ENCODE measurements at places on chromosomes 4 and X. TPM values are rescaled to one million over a fixed set of nuclear protein-coding genes. Genes with fewer than 3 reads are reported as not detected.

DNA sequence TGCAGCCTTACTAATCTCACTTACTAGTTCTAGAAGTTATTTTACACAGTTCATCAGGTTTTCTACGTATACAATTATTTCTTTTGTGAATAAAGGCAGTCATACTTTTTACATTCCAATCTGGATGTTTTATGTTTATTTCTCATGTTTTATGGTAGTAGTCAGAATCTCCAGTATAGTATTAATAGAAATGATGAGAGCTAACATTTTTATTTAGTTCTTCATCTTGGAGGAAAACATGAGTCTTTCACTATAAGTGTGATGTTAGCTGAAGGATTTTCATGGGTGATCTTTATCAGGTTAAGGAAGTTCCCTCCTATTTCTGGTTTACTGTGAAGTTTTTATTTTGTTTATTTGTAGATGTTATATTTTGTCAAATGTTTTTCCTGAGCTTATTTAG lies 256.1 kb upstream of the GIMD1 start:
- no peaks in the 10 kb centered on the region for H3K36me3 ChIP-seq
- no peak overlapping the region for H3K27ac ChIP-seq
- H3K27me3 ChIP-seq: no peaks in the 10 kb centered on the region
- no peak for DNase-seq

DNA sequence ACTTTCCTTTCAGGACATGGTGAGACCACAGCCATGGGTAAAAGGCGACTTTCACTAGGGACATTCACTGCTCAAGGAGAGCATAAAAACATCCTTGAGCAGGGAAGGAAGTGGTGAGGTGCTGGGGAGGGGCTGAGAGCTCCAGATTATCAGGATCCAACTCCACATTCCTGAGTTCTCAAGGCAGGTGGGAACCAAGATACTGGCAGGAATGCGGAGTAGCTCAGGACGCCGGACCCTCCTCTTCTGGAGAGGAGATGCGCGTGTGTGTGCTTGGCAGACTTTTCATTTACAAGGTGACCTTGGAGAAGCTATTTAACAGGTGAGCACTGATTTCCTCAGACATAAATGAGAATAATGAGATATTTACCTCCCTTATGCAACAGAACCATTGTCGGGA lies 41.3 kb upstream of the TXK start:
- no peaks in the 10 kb centered on the region for H3K36me3 ChIP-seq
- no peak overlapping the region for H3K4me3 ChIP-seq
- no peaks in the 10 kb centered on the region for H3K4me1 ChIP-seq
- DNase-seq: no peak

PF4V1 gene
- not detected for total RNA-seq

- no peaks in the 10 kb centered on the region for H3K27me3 ChIP-seq
- H3K4me3 ChIP-seq: no peak overlapping the region
- DNase-seq: no peak
- H3K36me3 ChIP-seq: no peaks in the 10 kb centered on the region
These were observed 10.6 kb downstream of the TMEM156 start for GRCh38 chr4:39021631-39022030.

DNA sequence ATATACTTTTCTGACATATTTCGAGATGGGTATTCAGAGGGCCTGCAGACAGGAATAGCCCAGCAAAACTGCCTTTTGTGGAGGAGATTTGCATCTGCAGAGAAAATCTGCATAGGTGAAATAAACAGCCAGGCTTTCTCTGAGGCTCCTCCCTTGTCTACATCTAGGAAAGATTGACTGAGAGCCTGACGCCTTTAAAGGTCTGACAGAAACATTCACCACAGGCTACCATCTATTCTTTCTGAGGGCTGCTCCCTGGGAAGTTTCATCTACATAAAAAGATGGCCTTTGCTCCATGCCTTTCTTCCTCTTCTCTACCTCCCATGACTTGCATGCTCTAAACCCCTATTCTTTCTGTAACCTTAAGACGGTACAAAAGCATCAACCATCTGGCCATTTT lies 55.0 kb upstream of the AP1S2 start:
- H3K27me3 ChIP-seq: no peaks in the 10 kb centered on the region
- H3K36me3 ChIP-seq: no peaks in the 10 kb centered on the region
- no peak overlapping the region for H3K27ac ChIP-seq
- DNase-seq: no peak
- H3K4me1 ChIP-seq: no peaks in the 10 kb centered on the region

PNMA6F gene
- not detected for total RNA-seq

GRCh38 chrX:143536176-143536575 lies 18.9 kb upstream of the SPANXN3 start:
- no peaks in the 10 kb centered on the region for H3K27me3 ChIP-seq
- no peaks in the 10 kb centered on the region for H3K36me3 ChIP-seq
- no peak overlapping the region for H3K4me3 ChIP-seq
- H3K27ac ChIP-seq: no peak overlapping the region

DNA sequence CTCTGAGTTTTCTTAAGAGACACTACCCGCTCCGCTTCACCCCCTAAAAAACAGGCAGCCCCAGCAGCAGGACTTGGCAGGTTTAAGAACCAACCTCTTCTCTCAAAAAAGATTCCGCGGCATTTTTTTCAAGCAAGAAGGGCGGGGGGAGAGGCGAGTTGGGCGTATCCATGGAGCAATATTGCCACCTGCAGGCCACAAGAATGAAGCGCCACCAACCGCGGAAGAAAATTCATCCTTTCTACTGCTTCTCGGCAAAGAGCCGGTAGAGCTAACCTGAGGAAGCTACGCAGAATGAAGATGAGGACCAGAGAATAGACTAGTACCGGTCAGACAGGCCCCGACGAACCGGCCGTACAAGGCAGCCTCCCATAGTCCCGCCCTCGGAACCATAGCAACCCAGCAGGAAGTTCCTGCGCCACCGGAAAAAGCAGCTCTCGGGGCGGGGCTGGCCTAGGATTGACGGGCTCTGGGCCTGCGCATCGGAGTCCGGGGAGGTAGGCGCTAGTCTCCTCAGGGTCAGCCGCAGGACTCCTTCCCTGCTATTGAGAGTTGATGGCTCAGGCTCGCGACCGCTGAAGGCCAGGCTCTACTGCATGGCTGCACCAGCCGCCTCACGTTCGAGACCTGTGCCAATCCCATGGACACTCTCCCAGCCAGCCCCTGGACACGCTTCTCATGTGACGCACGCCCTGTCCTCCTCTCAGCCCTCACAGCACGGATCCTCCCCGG lies 76.9 kb downstream of the MAGED4 start:
- peak overlapping the region; percentile 67 for H3K4me3 ChIP-seq
- peaks cover 12% of the 10 kb centered on the region for H3K4me1 ChIP-seq
- H3K27ac ChIP-seq: peak overlapping the region; percentile 70
- peak; percentile 82 for DNase-seq
- peaks cover 2% of the 10 kb centered on the region for H3K27me3 ChIP-seq

DNA sequence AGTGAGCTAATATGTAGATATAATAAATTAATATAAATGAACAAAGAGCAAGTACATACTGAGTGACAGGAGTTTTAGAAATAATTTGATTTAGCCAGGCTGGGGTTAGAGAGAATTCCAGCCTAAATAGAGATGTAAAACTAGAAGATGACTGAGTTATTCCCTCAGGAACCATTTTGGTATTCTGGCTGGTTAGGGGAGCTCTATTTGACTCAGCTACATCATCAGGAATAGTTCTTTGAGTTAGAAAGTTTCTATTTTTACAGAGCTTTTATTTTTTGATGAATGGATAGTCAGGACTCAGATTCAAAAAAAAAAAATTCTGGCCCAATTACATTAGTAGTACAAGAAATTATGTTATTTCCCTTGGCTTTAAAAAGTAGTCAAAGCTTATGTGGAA lies 180.4 kb upstream of the MID1 start:
- DNase-seq: no peak
- no peak overlapping the region for H3K27ac ChIP-seq
- H3K27me3 ChIP-seq: no peaks in the 10 kb centered on the region
- H3K36me3 ChIP-seq: no peaks in the 10 kb centered on the region
- H3K4me1 ChIP-seq: no peaks in the 10 kb centered on the region

Measured in CD4-positive, alpha-beta T cell (primary cell).